Activated CD4-positive, alpha-beta T cell treated with anti-CD3 and anti-CD28 coated beads, Interleukin-2, amount 50 U/mL, for 4 hours (primary cell): ENCODE measurements at places on chromosomes 3 and 15.

DNA sequence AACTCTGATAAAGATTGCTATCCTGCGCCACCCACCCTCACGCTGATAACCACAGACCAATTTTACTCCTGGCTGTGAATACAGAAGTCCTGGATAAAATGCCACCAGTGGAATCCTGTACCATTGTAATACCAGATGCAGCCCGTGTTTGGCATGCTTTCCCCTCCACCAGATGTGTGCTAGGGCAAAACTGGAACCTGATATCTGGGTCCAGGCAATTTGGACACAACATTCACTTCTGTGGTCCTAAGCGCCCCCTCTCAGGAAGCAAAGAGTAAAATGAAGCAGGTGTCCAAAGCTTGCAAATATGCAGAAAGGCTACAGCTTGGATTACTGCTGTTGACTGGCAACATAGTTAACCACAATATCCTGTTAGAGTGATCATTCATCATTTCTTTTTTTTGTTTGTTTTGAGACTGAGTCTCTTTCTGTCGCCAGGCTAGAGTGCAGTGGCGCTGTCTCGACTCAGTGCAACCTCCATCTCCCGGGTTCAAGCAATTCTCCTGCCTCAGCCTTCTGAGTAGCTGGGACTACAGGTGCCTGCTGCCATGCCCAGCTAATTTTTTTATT, 32.8 kb downstream of the LOXL1 start:
- DNase-seq, result no peak

GRCh38 chr3:193852901-193853300, 259.9 kb downstream of the OPA1 start:
- no peak for DNase-seq

DNA sequence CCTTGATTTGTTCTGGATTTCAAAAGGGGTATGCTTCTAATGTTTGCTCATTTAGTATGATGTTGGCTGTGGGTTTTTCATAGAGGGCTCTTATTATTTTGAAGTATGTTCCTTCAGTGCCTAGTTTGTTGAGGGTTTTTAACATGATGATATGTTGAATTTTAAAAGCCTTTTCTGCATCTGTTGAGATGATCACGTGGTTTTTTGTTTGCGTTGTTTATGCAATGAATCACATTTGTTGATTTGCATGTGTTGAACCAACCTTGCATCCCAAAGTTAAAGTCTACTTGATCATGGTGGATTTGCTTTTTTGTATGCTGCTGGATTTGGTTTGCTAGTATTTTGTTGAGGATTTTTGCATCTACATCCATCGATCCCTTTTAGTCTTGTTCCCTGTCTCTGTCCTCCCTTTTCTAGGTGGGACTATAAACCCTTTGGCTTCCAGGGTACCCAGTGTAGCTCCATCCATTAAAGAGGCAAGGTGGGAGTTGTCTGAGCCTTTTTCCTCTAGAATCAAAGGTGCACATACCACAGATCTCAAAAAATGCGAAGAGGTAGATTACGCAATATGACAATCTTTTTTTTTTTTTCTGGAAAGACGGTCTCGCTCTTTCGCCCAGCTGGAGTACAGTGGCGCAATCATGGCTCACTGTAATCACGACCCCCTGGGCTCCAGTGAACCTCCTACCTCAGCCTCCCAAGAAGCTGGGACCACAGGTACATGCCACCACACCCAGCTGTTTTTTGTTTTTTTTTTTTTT, 221.6 kb upstream of the UBE2E1 start:
- DNase-seq, result no peak

DNA sequence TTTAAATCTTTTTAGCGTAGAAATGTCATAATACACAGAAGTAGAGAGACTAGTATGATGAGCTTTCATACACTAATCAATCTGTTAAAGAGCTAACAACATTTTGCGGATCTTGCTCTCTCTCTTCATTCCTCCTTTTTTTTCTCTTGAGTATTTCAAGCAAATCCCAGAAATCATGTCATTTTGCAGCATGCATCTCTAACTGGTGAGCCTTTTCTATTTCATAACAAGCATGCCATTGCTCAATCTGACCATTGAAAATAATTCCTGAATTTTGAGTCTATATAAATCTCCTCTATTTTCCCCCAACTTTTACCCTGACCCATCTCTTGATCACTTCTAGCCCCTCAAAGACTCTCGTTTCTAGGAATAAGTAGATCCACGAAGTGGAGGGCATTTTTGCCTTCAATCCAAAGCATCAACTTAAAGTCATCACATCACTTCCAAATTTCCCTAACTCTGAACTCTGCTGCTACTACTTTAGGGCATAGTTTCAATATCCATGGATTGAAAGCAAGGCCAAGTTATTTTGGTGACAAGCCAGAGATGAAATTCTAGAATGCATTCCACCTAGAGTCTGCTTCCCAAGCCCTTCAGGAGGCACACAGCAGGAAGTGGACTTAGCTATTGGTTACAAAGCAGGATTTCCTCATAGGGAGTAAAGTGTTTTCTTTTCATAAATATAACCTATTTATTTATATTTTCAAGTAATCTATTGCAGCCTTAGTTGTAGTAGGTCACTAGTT, 253.5 kb upstream of the ZPLD1 start:
- DNase-seq, result no peak

GRCh38 chr15:45181491-45182285, 6.1 kb downstream of the SHF start:
- no peak for DNase-seq
